ENCODE measurements at places on chromosomes 13 and 19.

DNA sequence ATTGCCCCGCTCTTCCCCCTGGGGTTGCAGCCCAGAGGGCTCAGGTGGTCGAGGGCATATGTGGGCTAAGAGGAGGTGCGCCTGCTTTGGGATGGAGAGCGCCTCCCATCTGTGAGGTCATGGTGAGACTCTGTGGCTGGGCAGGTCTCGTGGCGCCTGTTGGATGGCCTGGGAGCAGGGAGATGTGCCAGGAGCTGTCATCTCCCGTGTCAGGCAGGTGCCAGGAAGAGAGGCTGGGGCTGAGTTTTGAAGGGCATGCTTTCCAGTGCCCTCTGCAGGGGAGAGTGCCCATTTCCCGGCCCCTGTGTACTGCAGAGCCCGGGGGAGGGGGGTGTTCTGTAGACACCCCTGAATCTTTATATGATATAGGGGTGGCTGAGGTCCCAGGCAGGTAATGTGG, 2.8 kb downstream of the WTIP start:
- no peak for DNase-seq

DNA sequence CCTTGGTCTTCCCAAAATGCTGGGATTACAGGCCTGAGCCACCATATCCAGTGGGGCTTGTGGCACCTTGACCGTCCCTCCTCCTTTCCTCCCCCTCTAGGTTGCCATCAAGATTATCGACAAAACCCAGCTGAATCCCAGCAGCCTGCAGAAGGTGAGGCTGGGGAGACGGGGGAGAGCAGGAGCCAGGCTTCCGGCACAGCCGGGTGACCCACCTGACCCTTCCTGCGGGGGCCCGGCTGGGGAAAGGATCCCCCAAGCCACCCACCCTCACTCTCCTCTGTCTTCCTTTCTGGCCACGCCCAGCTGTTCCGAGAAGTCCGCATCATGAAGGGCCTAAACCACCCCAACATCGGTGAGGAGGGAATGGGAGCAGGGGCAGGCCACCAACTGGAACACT, 11.9 kb downstream of the MARK4 start:
- DNase-seq, result no peak

GRCh38 chr13:38417241-38417640, 67.6 kb downstream of the UFM1 start:
- DNase-seq, result no peak

DNA sequence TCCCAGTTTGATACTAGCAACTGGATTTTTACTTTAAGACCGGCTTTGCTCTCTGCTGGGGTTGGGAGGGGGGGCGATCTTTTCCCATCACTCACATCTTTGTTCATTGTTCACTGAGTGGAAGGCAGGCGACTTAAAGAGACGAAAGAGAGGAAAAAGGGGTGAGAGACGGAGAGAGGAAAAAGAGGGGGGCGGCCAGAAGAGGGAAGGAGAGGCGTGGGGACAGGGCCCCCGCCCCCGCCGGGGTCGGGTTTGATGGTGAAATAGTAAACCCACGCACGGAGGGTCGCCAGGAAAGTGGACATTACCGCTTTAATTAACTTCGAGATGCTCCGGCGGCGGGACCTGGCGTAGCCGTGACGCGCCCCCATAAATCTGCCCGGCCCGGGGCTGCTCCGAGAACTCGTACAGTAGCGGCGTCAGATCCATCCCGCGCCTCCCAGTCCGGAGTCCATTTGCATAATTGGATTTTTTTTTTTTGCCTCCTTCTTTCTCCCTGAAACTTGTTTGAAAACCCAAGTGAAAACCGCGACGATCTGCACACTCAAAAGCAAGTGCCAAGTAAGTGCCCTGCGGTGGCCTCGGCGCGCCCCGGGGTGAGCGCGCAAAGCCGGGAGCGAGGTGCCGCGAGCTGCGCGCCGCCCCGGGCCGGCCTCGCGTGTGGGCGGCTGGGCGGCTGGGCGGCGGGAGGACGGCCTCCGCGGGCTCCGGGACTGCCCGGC, 143.9 kb upstream of the ZNF536 start:
- peak; percentile 18 for DNase-seq

- no peak for DNase-seq
Observed at GRCh38 chr13:103876571-103876970, 810.4 kb upstream of the SLC10A2 start.

GRCh38 chr13:24161980-24162525, 1.5 kb downstream of the SPATA13 start:
- no peak for DNase-seq

Measured in T-helper 2 cell (primary cell).